Germinal center (tissue), 1 donor: ENCODE measurements at places on chromosomes 2 and 18.
A peak's percentile ranks its signal among the peaks of the same experiment; 100 is the strongest.

DNA sequence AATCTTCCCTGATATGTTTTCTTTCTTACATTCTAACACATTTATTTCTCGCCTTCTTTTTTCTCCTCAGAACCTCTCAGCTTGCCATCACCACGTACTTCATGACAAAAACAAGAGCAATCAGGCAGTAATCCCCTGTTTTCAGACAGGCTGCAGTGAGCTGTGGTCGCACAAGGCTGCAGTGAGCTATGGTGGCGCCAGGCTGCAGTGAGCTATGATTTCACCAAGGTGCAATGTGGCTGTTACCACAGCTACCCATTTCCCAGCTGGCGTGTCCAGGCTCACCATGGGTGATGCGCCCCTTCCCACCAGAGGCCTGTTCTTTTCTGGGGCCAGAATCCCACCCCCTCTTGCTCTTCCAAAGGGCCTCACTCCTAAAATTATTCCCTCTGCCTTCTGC lies 25.8 kb downstream of the TCF23 start:
- no peak for DNase-seq

GRCh38 chr2:219870041-219870440 lies 242.6 kb downstream of the SLC4A3 start:
- no peak for DNase-seq

DNA sequence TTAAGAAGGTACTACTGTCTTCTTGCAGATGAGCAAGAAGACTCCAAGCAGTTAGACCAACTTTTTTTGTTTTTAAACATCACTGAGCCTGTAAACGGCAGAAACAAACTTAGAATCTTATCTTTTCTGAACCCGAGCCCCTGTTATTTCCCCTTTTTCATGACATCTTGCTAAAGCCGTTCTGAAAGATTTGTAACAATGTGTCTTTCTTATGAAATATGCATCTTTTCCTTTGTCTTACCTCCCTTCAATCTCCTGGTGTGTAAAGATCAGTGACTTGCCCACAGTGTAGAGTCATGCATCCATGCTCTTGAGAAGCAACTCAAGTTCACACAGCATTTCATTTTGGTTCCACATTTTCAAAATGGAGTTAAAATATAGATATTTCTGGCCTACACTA lies 288.8 kb upstream of the CELF4 start:
- no peak for DNase-seq

GRCh38 chr18:70232261-70232660 lies 26.8 kb upstream of the RTTN start:
- DNase-seq = no peak

GRCh38 chr2:105526000-105526925 lies 127.4 kb upstream of the FHL2 start:
- DNase-seq = no peak

- peak; percentile 51 for DNase-seq
These were observed 797 bp downstream of the KLHL14 start for GRCh38 chr18:32771871-32772580.
